Stimulated activated CD4-positive, alpha-beta T cell treated with anti-CD3 and anti-CD28 coated beads, Interleukin-4, amount 100 ng/mL, for 1 hour (primary cell): ENCODE measurements at places on chromosomes 2 and 18.

- no peak for DNase-seq
Measured at GRCh38 chr2:141778315-141778835, 352.4 kb downstream of the LRP1B start.

DNA sequence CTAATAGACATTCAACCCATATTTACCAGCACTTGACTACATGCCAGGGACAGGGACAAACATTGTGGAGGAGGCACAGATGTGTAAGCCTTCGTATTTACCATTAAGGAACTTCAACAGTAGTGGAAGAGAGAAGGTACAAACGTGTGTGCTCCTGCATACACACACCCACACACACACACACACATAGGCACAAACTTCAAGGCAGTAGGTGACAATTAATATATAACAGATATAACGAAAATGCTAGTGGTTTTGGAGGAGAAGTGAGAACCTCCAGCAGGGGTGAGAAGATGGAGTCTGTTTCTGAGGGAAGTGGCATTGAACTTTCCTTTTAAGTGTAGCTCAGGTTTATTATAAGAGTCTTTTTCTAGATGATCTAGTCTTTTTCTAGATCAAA lies 231.1 kb downstream of the SETBP1 start:
- DNase-seq = no peak

DNA sequence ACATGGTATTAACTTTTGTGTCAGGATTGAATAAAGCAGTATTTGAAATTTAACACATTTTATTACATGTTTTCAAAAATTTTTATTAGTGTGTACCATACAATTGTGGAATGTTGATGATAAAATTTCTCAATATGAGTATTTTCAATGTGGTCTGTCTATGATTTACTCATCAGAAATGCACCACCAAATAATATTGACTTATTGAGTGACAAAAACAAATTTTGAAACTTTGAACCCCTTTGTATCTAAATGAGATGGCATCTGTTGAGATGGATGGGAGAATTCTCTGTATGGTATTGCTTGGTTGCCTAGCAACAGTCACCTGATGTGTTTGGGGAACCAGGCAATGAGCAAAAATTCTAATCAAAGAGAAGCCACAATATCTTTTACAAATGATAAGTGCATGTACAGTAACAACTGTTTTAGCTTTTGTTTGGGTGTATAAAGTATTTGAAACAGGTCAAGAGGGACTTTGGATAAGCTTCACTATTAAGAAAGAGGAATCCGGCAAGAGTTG lies 400.1 kb downstream of the CCDC85A start:
- DNase-seq = no peak

GRCh38 chr2:202510911-202511310 lies 123.9 kb upstream of the FAM117B start:
- DNase-seq = no peak

DNA sequence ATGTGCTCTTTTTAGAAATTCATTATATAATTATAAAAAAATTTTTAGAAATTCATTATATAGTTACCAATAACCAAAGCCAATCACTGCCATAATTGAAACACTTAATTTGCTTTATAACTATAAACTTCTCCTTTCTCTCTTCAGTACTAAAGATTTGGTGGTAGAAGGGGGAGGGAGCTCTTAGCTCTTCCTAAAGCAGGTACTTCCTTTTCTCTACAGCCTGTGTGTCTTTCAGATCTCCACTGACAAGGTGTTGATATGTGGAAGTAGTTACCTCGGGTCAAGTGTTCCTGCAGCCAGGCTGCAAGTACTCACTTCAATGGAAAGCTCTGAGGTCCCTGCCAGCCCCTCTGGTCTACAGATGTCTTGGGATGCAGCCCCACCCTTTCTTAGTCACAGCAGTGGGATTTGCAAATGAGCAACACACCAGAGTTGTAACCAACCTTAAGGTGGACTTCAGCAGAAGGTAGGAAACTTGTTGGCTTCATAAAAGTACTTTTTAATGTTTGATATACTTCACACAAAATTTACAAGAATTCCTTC lies 690.0 kb downstream of the ARHGAP15 start:
- no peak for DNase-seq

- DNase-seq = no peak
Measured at GRCh38 chr2:55025627-55026026, 24.6 kb downstream of the RTN4 start.

- DNase-seq = no peak
Measured at GRCh38 chr2:239003624-239004273, 155.9 kb downstream of the TWIST2 start.

- DNase-seq = no peak
Measured at GRCh38 chr2:138504546-138505235, 3.1 kb downstream of the SPOPL start.
